ENCODE measurements at places on chromosomes 5 and 9.

GRCh38 chr9:132234535-132234934 is 72.7 kb downstream of the NTNG2 start:
- no peak for DNase-seq

- no peak for DNase-seq
These were observed 638.6 kb downstream of the SEMA5A start for GRCh38 chr5:8907168-8907868.

DNA sequence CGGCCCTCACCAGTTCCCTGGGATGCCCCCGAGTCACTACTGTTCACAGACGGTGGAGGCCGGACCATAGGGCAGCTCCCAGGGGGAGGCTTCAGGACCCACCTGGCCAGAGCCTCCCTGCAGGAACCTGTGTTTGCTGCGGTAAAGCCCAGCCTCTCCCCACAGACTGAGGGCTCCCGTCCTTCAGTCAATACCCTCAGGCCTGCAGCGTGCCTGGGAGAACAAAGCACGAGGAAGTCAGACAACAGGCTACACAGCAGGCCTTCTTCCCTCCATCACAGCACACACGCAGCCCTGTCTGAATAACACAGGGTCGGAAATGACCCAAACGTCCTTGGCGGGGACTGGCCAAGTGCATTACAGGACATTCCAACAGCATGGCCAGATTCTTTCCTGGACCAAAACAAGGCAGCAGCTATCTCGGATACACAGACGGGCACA is 34.4 kb downstream of the COL23A1 start:
- no peak for DNase-seq

DNA sequence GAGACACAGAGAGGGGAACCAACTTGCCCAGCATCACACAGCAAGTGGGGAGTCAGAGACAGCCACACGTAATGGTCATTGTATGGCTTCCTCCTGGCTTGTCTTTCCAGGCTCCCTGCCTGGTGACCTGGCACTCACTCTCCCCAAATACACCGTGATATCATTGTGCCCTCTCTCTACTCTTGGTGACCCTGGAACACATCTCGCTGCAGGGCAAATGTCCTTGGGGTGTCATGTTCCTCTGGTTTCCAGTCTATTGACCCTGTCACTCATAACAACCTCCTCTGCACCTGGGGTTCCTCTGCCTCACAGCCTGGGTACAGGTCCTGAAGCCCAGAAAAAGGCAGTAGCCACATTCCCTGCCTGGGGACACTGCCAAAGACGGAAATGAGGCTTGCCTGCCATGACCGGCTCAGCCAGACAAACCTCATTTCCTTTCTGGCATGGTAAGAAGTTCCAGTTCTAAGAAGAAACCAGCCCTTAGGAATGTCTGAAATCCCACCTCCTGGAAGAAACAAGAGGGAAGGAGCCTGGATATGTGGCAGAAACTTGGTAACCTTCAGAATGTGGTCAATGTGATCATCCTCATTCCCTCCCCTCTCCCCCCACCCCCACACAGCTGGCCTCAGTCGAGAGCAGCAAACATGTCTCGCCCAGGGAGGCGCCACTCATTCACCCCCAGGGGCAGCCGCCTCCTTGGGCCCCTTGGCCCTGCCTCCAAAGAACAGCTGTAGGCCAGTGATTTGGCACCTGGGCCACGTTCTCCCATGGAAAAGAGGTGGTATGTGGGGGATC is 30.6 kb upstream of the SMU1 start:
- no peak for DNase-seq

DNA sequence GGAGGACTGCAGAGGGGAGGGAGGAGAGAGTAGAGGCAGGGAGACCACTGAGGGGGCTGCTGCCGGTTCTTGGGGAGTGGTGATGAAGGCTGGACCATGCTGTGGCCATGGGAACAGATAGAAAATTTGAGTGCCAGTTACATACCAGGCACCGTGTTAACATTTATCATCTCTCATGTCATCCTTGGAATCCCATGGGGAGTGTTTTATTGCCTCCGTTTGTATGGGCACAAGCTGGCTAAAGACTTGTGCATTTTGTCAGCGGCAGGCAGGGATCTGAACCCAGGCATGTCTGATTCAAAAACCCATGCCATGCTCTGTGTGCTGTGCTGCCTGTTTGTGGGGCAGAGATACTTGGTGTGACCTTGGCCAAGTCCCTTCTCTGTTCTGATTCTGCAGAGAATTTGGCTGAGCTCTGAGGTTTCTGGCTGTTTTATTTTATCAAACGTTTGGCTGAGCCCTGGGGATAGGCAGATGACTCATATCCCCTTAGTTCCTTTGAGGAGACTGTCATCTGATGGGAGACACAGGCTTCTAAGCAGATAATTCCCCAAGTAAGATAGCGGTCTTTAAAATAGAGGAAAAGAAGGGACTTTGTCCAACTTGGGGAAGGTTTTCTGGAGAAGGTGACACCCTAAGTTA is 22.2 kb downstream of the COL27A1 start:
- no peak for DNase-seq

GRCh38 chr5:178674334-178674733 is 47.5 kb upstream of the CLK4 start:
- DNase-seq = no peak

GRCh38 chr9:20914556-20914955 is 116.9 kb downstream of the HACD4 start:
- no peak for DNase-seq

GRCh38 chr9:119282476-119283077 is 86.7 kb downstream of the BRINP1 start:
- no peak for DNase-seq

DNA sequence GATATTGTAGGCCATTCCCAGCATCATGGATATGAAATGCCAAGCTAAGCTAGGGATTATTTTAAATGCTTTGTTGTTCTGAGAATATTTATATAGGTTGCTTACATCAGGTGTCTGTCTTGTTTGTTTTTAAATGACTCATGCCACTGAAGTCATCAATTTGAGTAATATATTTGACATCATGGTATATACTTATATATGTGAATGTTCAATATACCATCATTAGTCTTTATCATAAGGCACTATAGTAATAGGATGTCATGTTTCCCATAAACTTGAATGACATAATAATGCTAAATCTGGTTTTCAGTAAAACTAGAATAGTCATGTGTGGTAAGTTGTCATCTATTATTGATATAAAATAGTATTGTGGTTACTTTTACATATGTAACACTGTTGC is 13.1 kb downstream of the C9orf85 start:
- no peak for DNase-seq

GRCh38 chr9:114163517-114163951 is 8.2 kb downstream of the COL27A1 start:
- no peak for DNase-seq

- no peak for DNase-seq
These were observed 662.5 kb downstream of the IRX1 start for GRCh38 chr5:4258170-4258569.

- DNase-seq = no peak
These were observed 101.9 kb downstream of the NFIB start for GRCh38 chr9:14212077-14212476.

Data from CD8-positive, alpha-beta T cell (primary cell).